Activated CD4-positive, alpha-beta memory T cell treated with anti-CD3 and anti-CD28 coated beads, Interleukin-2, amount 10 ng/mL, durations not matched to agents 7 days and 5 days (primary cell): ENCODE measurements at places on chromosomes 5 and 9. TPM values are rescaled to one million over a fixed set of nuclear protein-coding genes. Genes with fewer than 3 reads are reported as not detected.

DNA sequence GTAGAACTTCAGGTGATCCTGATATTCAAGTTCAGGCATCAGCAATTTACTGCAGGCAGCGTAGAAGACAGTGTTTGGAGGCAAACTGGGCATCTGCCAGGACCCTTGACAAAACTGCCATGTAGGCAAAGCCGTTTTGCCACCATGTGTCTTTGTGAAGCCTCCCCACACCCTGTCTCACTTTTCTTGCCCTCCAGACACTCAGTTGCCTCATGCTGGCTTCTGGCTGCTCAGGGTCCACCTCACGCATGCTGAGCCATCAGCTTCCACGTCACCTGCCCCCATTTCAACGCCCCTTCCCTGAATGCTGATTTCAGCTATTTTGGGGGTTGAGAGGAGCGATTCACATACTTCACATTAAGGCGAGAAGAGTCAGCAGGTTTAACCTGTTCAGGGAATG is 165.2 kb upstream of the KLF9 start:
- peaks cover 2% of the 10 kb centered on the region for H3K27me3 ChIP-seq
- no peaks in the 10 kb centered on the region for H3K4me1 ChIP-seq
- no peaks in the 10 kb centered on the region for H3K36me3 ChIP-seq
- H3K4me3 ChIP-seq, result no peak overlapping the region

GRCh38 chr9:76369583-76369982 is 24.6 kb downstream of the RFK start:
- peaks cover 8% of the 10 kb centered on the region for H3K4me1 ChIP-seq
- H3K4me3 ChIP-seq, result no peak overlapping the region
- H3K27me3 ChIP-seq, result no peaks in the 10 kb centered on the region
- no peaks in the 10 kb centered on the region for H3K36me3 ChIP-seq

DNA sequence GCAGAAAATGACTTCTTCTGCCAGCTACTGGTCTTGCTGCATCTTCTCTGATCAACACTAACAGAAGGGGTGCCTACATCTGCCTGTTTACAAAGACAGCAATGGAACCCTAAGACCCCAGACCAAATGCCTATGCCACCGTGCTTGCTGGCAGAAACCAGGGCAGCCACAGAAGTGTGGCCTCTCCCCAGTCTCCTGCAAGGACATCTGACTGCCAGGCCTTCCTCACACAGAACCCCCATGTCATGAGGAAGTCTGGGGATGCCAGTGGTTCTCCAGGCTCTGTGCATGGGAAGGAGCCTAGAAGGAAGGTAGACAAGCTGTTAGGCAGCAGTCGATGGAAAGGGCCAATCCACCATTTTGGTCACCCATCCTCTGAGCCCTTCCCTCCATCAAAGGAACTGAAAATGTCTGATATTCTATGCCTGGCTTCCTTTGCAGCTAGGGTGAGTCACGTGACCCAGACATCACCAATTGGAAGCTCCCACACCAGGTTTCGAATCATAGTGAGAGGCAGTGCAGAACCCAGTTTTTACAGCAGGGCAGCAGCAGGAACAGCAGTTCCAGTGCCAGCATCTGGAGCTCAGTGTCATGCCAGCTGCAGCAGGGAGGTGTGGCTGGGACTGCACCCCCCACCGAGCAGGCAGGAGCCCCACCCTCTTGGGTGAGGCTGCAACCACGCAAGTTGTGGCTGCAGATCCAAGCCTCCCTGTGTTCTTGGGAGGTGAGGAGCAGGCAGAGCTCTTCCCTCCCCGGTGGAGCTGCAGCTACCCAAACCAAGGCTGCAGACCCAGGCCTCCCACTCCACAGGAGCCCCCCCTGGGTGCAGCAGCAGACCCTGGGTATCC is 123.4 kb downstream of the OLFM1 start:
- H3K27me3 ChIP-seq, result no peaks in the 10 kb centered on the region
- H3K4me1 ChIP-seq, result no peaks in the 10 kb centered on the region
- H3K36me3 ChIP-seq, result no peaks in the 10 kb centered on the region
- no peak overlapping the region for H3K4me3 ChIP-seq

GRCh38 chr5:162444129-162444762 is 376.7 kb downstream of the GABRG2 start:
- no peak overlapping the region for H3K27ac ChIP-seq
- H3K27me3 ChIP-seq, result no peaks in the 10 kb centered on the region
- no peak overlapping the region for H3K4me3 ChIP-seq
- H3K4me1 ChIP-seq, result no peaks in the 10 kb centered on the region
- no peaks in the 10 kb centered on the region for H3K36me3 ChIP-seq
- DNase-seq, result no peak

GRCh38 chr5:135210286-135211055 is 176.4 kb upstream of the PITX1 start:
- no peaks in the 10 kb centered on the region for H3K4me1 ChIP-seq
- DNase-seq, result no peak
- no peak overlapping the region for H3K27ac ChIP-seq
- no peaks in the 10 kb centered on the region for H3K36me3 ChIP-seq
- peaks cover 27% of the 10 kb centered on the region for H3K27me3 ChIP-seq
- H3K4me3 ChIP-seq, result no peak overlapping the region

- no peak overlapping the region for H3K27ac ChIP-seq
- H3K36me3 ChIP-seq, result no peaks in the 10 kb centered on the region
- peak overlapping the region; percentile 50 for H3K4me3 ChIP-seq
- DNase-seq, result peak; percentile 76
- H3K4me1 ChIP-seq, result peaks cover 43% of the 10 kb centered on the region
These were observed 3.2 kb downstream of the PIP5KL1 start for GRCh38 chr9:127927201-127927987.

GRCh38 chr5:172878933-172879752 is 45.1 kb downstream of the ERGIC1 start:
- no peak overlapping the region for H3K4me3 ChIP-seq
- no peaks in the 10 kb centered on the region for H3K27me3 ChIP-seq
- H3K27ac ChIP-seq, result no peak overlapping the region
- no peak for DNase-seq
- H3K4me1 ChIP-seq, result peaks cover 6% of the 10 kb centered on the region
- H3K36me3 ChIP-seq, result peaks cover 9% of the 10 kb centered on the region

DNA sequence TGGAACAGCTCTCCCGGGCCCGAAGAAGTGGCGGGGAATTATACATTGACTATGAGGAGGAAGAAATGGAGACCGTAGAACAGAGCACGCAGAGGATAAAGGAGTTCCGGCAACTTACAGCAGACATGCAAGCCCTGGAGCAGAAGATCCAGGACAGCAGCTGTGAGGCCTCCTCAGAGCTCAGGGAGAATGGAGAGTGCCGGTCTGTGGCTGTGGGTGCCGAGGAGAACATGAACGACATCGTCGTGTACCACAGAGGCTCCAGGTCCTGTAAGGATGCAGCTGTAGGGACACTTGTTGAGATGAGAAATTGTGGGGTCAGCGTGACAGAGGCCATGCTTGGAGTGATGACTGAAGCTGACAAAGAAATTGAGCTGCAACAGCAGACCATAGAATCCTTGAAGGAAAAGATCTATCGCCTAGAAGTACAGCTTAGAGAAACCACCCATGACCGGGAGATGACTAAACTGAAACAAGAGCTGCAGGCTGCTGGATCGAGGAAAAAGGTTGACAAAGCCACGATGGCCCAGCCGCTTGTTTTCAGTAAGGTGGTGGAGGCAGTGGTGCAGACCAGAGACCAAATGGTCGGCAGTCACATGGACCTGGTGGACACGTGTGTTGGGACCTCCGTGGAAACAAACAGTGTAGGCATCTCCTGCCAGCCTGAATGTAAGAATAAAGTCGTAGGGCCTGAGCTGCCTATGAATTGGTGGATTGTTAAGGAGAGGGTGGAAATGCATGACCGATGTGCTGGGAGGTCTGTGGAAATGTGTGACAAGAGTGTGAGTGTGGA is 129.5 kb upstream of the DMRT1 start:
- no peak overlapping the region for H3K27ac ChIP-seq
- no peak for DNase-seq
- peaks cover 21% of the 10 kb centered on the region for H3K36me3 ChIP-seq
- H3K4me1 ChIP-seq, result peaks cover 6% of the 10 kb centered on the region
- H3K4me3 ChIP-seq, result no peak overlapping the region

The PCDHB4 gene
- total RNA-seq, result not detected

The IL5 gene
- 3.3 TPM for total RNA-seq

The RAB3C gene
- not detected for total RNA-seq

The FOXI1 gene
- total RNA-seq, result not detected

The CORO2A gene
- 8.2 TPM for total RNA-seq

The TPPP gene
- 0.15 TPM for total RNA-seq

The SLC25A2 gene
- total RNA-seq, result 0.50 TPM

The MYMK gene
- total RNA-seq, result not detected

The NR5A1 gene
- not detected for total RNA-seq
